B cell (primary cell): ENCODE measurements at places on chromosomes 4 and X.

DNA sequence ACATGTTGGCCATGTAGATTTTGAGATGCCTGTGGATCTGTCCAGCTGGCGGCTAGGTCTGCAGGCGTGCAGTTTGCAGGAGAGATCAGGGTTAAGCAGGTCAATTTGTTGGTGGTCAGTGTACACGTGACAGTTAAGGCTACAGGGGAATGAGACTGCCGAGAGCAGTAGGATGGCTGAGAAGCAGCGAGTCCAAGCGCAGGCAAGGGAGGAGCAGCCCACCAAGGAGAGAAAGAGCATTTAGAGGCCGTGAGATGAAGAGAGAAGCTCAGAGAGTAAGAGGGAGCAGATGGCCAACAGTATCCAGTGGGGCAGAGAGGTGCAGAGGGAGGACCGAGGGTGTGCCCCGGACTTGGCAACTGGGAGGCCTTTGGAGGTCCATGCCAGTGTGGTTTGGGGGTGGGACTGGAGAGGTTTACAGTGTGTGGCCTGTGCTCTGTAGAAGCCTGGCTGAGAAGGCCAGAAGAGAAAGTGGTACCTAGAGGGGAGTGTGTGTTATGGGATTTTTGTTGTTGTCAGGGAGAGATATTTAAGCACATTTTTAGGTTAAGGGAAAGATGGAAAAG, 18.4 kb downstream of the SNX25 start:
- no peak overlapping the region for H3K27ac ChIP-seq
- H3K27me3 ChIP-seq, result no peaks in the 10 kb centered on the region

DNA sequence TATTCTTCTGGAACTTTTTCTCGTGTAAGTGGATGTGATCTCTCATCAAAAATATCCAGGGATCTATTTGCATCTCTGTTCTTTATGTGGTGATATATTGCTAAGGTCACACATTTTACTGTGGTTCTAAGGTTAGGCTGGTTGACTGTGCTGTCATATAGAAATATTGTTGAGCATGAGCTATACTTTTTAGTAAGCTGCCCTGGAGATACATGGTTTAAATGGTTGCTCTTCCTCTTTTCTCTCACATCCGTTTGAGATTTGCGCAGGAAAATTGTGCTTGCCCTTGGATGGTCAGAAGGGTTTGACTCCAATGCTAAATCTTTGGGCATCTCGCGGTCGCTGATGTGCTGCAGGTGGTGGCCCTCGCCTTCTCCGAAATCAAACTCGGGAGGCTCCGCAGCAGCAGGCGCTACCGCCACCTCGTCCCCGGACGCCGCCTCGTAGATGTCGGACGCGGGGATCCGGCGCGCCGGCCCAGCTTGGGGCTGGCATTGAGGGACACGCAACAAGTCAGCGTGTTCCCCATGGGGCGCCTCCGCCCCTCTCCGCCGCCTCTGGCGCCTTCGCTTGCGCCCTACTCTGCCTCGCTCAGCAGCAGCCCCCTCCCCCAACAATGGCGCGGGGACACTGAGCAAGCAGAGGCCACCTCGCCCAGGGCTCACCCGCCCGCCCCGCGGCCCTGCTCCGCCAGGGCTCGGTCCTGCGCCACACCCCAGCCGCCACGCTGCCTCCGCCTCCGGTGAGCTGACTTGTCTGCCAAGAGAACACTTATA, 154.5 kb downstream of the MSN start:
- DNase-seq, result peak; percentile 41
- peak overlapping the region; percentile 46 for H3K4me3 ChIP-seq
- H3K4me1 ChIP-seq, result peaks cover 8% of the 10 kb centered on the region
- no peaks in the 10 kb centered on the region for H3K36me3 ChIP-seq

DNA sequence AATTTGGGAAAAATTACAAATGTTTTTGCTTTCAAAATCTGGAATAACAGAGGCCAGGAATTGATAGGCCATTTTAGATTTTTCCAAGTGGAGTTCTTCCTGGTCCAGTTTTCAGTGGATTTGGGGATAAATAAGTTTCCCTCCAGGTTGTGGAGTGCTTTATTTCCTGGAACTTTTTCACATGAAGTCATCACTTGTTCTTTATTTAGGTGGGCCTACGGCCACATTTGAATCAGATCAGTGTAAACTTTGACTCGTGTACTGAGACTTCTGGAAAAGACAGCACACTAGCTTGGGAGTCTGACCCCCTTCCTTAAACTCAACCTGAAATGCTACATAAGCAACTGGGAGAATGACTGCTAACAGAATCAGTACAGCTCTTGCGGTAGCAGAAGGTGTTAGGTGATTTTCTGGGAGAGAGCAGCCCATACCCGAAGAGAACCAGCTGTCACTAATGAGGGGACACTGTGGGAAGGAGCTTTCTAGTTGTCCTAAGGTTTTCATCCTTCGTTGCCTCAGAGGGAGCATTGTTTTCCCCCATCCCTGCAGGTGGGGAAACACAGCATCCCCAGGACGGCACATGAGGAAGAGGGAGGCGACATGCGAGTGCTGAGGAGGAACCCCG, 235.2 kb upstream of the FAT1 start:
- H3K36me3 ChIP-seq, result no peaks in the 10 kb centered on the region
- no peak for DNase-seq
- H3K27ac ChIP-seq, result no peak overlapping the region

DNA sequence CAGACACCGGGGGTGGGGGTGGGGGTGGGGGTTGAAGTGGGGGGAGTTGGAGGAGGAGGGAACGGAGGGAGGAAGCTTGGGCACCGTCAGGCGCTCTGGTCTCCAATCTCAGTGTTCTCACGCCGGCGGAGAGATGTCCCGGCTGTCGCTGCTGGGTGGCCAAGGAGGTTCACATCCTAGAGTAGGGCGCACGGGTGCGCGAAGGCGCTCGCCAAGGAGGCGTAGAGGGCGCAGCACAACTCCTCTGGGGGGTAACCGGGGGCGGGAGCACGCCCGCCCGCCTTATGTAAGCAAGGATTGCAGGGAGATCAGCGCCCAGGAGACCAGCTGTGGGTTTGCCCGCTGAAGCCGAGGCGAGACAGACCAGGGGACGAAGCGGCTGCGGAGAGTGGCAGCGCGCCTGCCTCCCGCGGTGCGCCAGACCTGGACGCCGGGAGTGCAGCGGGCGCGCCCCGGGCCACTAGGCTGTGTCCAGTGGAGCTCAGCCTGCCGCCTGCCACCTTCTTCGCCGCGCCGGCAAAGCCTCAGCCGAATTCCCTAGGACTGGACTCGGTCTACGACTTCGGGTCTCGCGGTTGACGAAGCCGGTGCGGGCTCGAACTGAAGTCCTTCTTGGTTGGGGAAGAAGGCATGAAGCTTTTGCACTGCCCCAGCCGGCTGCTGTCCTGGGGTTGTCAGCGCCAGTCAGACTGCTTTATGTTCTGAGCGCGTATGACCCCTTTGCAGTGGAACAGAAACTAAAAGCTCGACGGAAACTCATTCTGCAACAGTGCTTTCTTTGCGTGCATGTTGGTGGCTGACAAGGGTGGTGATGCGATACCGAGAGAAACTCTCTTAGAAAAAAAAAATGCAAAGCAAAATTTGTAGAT, 707 bp upstream of the UNC5C start:
- DNase-seq, result no peak
- peaks cover 5% of the 10 kb centered on the region for H3K27me3 ChIP-seq
- no peak overlapping the region for H3K27ac ChIP-seq
- no peaks in the 10 kb centered on the region for H3K36me3 ChIP-seq

- no peak overlapping the region for H3K4me3 ChIP-seq
- H3K36me3 ChIP-seq, result no peaks in the 10 kb centered on the region
- no peaks in the 10 kb centered on the region for H3K27me3 ChIP-seq
- DNase-seq, result no peak
- H3K4me1 ChIP-seq, result no peaks in the 10 kb centered on the region
- no peak overlapping the region for H3K27ac ChIP-seq
Measured at GRCh38 chr4:8523175-8523574, 57.0 kb upstream of the GPR78 start.
